ENCODE measurements at places on chromosomes 1 and 21. TPM values are rescaled to one million over a fixed set of nuclear protein-coding genes. Genes with fewer than 3 reads are reported as not detected.

Gene CADM3
- total RNA-seq, result 8.3 TPM

Gene SFN
- total RNA-seq, result 4.0 TPM

Gene BMP8A
- total RNA-seq, result 0.63 TPM

Gene ANKRD35
- 3.0 TPM for total RNA-seq

Gene ZNF593OS
- total RNA-seq, result not detected

DNA sequence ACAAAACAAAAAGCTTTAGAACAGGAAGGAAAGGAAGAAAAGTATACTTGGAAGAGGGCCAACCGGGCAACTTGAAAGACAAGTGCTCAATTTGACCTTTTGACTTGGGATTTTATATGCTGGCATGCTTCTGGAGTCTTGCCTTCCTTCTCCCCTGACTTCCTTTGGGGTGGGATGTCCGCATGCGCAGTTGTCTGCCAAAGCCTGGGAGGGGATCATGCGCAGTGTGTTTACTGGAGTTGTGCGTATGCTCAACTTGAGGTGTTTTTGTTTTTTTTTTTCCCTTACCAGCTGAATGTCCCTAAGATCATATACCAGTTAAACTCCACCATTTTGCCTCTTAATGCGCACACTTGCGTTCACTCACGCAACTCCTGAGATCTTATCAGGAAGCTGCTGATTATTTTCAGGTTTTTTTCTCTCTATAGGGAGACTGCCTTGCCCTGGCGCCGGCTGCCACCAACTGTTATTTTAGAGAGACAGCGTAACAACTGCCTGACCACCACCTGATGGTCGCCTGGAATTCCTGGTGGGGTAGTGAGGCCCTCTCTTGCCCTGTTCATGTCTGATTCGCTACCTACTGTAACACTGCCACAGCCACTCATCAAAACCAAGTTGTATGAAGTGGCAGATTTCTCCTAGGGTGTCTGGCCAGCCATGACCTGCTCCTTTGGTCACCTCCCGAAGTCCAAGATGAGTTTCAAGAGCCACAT, 138.7 kb upstream of the ZNF644 start:
- no peak overlapping the region for H3K4me3 ChIP-seq
- H3K4me1 ChIP-seq, result no peaks in the 10 kb centered on the region
- H3K27me3 ChIP-seq, result peaks cover 4% of the 10 kb centered on the region
- no peaks in the 10 kb centered on the region for H3K36me3 ChIP-seq
- H3K27ac ChIP-seq, result no peak overlapping the region

GRCh38 chr21:28174701-28175100, 818.0 kb downstream of the LTN1 start:
- H3K36me3 ChIP-seq, result no peaks in the 10 kb centered on the region
- DNase-seq, result no peak
- no peaks in the 10 kb centered on the region for H3K27me3 ChIP-seq
- no peak overlapping the region for H3K4me3 ChIP-seq
- no peaks in the 10 kb centered on the region for H3K4me1 ChIP-seq

- no peaks in the 10 kb centered on the region for H3K36me3 ChIP-seq
- no peak for DNase-seq
- no peaks in the 10 kb centered on the region for H3K27me3 ChIP-seq
- no peak overlapping the region for H3K27ac ChIP-seq
- H3K4me1 ChIP-seq, result peaks cover 3% of the 10 kb centered on the region
Observed at GRCh38 chr1:14786109-14786675, 187.7 kb downstream of the KAZN start.

GRCh38 chr21:29125191-29125590, 5.3 kb upstream of the MAP3K7CL start:
- H3K36me3 ChIP-seq, result no peaks in the 10 kb centered on the region
- DNase-seq, result no peak
- no peaks in the 10 kb centered on the region for H3K4me1 ChIP-seq
- no peaks in the 10 kb centered on the region for H3K27me3 ChIP-seq
- no peak overlapping the region for H3K4me3 ChIP-seq

DNA sequence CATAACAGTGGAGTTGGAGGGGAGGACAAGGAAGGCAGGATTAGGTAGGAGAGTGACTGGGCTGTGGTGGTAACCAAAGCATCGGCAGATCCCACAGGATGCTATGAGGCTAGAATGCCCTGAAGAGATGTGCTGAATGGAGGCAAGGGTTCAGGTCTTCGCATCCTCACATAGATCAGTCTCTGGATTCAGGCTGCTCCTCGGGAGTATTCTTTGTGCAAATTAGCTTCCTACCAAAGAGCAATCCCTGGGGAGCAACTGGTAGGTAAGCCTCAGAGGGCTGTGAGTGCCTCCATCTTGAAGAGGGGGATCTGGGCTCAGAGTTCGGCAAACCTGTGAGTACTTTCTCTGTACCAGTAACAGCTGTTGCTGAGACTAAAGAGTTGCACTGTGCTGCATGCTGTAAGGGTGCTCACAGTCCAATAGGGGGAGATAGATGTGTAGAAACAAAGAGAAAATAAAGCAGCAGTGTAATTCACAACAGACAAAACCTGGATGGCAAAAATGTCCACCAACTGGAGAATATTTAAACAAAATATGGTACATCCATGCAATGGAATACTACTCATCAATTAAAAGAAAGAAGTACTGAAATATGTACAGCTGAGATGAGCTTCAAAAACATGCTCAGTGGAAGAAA, 322.4 kb upstream of the DEPDC1 start:
- no peak for DNase-seq
- no peaks in the 10 kb centered on the region for H3K36me3 ChIP-seq
- H3K4me3 ChIP-seq, result no peak overlapping the region

- H3K27me3 ChIP-seq, result no peaks in the 10 kb centered on the region
- peak overlapping the region; percentile 94 for H3K4me3 ChIP-seq
- DNase-seq, result no peak
- H3K4me1 ChIP-seq, result peaks cover 18% of the 10 kb centered on the region
- peak overlapping the region; percentile 89 for H3K27ac ChIP-seq
Observed at GRCh38 chr1:1398677-1399186, 403 bp downstream of the CCNL2 start.

DNA sequence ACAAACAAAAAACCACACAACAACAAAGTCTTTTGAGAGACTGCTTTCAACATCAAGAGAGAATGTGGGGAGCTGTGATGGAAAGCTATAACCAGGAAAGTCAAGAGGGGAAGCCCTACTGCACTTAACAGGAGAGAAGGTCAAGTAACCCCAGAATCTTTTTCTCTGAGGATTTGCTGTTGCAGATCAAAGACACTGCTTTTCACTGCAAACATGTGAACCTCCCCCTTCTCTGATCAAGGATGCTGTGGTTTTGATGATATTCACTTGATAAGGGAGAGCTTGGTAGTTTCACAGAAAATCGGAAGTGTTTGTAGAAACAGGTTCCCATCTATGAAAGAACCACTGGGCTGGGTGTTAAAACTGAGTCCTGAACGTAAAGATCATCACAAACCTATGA, 4.8 kb downstream of the ETV3 start:
- no peak overlapping the region for H3K4me3 ChIP-seq
- no peak overlapping the region for H3K27ac ChIP-seq
- DNase-seq, result no peak
- H3K4me1 ChIP-seq, result no peaks in the 10 kb centered on the region

DNA sequence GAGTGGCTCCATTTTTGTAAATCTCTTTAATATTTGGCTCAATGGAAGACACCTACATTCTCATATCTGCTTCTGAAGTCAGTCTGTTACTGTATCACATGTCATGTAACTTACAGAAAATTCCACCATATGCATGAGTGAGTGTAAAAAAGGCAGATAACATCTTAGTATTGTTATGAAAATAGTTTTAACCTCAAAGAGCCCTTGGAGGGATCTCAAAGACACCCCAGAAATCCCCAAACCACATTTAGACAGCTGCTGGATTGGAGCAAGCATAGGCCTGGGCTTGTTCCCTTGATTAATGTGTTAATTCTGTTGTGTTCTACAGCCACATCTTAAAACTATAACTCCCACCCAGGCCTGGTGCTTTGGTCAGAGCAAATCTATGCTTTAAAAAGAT, 16.9 kb downstream of the MACO1 start:
- no peaks in the 10 kb centered on the region for H3K27me3 ChIP-seq
- DNase-seq, result no peak
- no peaks in the 10 kb centered on the region for H3K4me1 ChIP-seq
- H3K4me3 ChIP-seq, result no peak overlapping the region
- H3K36me3 ChIP-seq, result no peaks in the 10 kb centered on the region
- no peak overlapping the region for H3K27ac ChIP-seq

- H3K27ac ChIP-seq, result no peak overlapping the region
- no peak overlapping the region for H3K4me3 ChIP-seq
- H3K36me3 ChIP-seq, result no peaks in the 10 kb centered on the region
- no peaks in the 10 kb centered on the region for H3K4me1 ChIP-seq
- no peaks in the 10 kb centered on the region for H3K27me3 ChIP-seq
Observed at GRCh38 chr21:41980561-41980960, 26.7 kb upstream of the C2CD2 start.

- no peaks in the 10 kb centered on the region for H3K27me3 ChIP-seq
- no peaks in the 10 kb centered on the region for H3K4me1 ChIP-seq
- H3K4me3 ChIP-seq, result peak overlapping the region; percentile 99
Observed at GRCh38 chr1:113930499-113931161, 1.5 kb downstream of the HIPK1 start.

GRCh38 chr1:200115532-200115931, 88.0 kb downstream of the NR5A2 start:
- H3K4me1 ChIP-seq, result no peaks in the 10 kb centered on the region
- no peak overlapping the region for H3K4me3 ChIP-seq
- DNase-seq, result no peak
- no peaks in the 10 kb centered on the region for H3K36me3 ChIP-seq
- no peaks in the 10 kb centered on the region for H3K27me3 ChIP-seq
- H3K27ac ChIP-seq, result no peak overlapping the region

GRCh38 chr1:101064697-101065096, 39.1 kb upstream of the DPH5 start:
- H3K27me3 ChIP-seq, result no peaks in the 10 kb centered on the region
- no peak for DNase-seq
- no peaks in the 10 kb centered on the region for H3K4me1 ChIP-seq
- no peak overlapping the region for H3K4me3 ChIP-seq
- H3K27ac ChIP-seq, result no peak overlapping the region
- H3K36me3 ChIP-seq, result no peaks in the 10 kb centered on the region

DNA sequence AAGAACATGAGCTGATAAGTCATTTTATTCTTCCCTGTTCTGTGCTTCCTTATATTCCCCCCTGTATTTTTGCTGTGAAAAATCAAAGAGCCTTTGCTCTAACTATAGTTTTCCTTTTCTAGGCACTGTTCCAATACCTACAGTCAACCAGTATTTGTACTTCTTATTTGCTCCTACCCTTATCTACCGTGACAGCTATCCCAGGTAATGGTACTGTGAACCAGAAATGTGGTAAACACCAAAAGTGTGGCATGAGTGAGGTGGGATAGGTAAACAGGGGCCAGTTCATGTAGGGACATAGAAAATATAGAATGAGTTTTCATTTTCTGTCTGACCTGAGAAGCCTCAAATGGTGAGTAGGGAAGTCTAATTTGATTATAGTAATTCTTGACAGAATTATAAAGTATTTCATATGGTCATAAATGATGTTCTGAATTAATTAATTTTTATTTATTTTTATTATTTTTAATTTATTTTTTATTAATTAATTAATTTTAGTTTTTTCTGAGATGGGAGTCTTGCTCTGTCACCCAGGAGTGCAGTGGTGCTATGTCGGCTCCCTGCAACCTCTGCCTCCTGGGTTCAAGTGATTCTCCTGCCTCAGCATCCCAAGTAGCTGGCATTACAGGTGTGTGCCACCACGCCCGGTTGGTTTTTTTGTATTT, 22.9 kb upstream of the AXDND1 start:
- no peak overlapping the region for H3K4me3 ChIP-seq
- no peaks in the 10 kb centered on the region for H3K27me3 ChIP-seq

DNA sequence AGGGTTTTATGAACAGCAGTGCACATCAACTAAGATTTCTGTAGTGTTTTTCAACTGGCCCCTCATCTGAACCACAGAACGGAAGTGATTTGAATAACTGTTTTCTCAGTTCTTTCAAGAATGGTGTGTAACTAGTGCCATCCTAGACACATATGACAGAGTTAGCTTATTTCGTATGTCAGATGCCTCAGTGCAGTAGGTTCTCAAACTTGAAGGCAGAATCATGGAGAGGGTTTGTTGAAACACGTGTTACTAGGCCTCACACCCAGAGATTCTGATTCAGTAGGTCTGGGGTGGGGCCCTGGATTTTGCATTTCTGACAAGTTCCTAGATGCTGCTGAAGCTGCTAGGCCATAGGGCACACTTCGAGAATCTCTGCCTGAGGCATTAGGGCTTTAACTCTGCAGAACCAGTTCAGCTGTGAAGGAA, 49.0 kb downstream of the SCCPDH start:
- no peak overlapping the region for H3K27ac ChIP-seq
- DNase-seq, result no peak
- H3K36me3 ChIP-seq, result no peaks in the 10 kb centered on the region
- H3K4me3 ChIP-seq, result no peak overlapping the region
- no peaks in the 10 kb centered on the region for H3K27me3 ChIP-seq
- H3K4me1 ChIP-seq, result peaks cover 6% of the 10 kb centered on the region

DNA sequence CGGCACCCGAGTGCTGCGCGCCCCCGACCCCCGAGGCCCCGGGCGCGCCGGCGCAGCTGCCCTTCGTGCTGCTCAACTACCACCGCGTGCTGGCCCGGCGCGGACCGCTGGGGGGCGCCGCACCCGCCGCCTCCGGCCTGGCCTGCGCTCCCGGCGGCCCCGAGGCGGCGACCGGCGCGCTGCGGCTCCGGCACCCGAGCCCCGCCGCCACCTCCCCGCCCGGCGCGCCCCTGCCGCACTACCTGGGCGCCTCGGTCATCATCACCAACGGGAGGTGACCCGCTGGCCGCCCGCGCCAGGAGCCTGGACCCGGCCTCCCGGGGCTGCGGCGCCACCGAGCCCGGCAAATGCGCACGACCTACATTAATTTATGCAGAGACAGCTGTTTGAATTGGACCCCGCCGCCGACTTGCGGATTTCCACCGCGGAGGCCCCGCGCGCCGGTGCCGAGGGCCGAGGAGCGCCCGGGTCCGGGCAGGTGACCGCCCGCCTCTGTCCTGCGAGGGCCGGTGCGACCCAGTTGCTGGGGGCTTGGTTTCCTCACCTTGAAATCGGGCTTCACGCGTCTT, 49.0 kb downstream of the SIM2 start:
- no peaks in the 10 kb centered on the region for H3K36me3 ChIP-seq
- H3K4me1 ChIP-seq, result peaks cover 19% of the 10 kb centered on the region
- H3K4me3 ChIP-seq, result peak overlapping the region; percentile 37

GRCh38 chr1:236103059-236103458, 38.2 kb upstream of the NID1 start:
- H3K4me1 ChIP-seq, result peaks cover 2% of the 10 kb centered on the region
- H3K36me3 ChIP-seq, result no peaks in the 10 kb centered on the region
- no peak overlapping the region for H3K27ac ChIP-seq
- no peaks in the 10 kb centered on the region for H3K27me3 ChIP-seq
- H3K4me3 ChIP-seq, result peak overlapping the region; percentile 8
- DNase-seq, result peak; percentile 56

- H3K4me1 ChIP-seq, result peaks cover 3% of the 10 kb centered on the region
- DNase-seq, result no peak
- no peak overlapping the region for H3K27ac ChIP-seq
- no peaks in the 10 kb centered on the region for H3K27me3 ChIP-seq
Observed at GRCh38 chr1:187474336-187474735, 645.6 kb downstream of the PLA2G4A start.

All from H1 (cell line).